Immature natural killer cell (primary cell): ENCODE measurements at places on chromosomes 5 and 9.

GRCh38 chr9:127566351-127567001 lies 45.6 kb upstream of the STXBP1 start:
- DNase-seq = no peak

- no peak for DNase-seq
These were observed 75.0 kb downstream of the OTULIN start for GRCh38 chr5:14739538-14739937.

- DNase-seq = no peak
These were observed 28.1 kb downstream of the FYB1 start for GRCh38 chr5:39191216-39191615.

DNA sequence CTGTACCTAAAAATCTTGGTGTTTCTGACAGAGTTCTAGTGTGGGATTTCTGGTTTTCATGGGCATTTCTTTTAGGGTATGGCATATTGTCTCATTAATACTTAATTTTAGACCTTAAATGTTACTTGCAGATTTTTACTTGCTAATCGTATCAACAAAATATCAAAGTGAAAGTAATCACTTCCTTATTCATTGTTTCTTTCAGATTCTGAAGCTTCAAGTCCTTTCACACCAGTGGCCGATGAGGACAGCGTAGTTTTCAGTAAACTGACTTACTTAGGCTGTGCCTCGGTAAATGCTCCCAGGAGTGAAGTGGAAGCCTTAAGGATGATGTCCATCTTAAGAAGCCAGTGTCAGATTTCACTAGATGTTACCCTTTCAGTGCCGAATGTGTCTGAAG lies 45.2 kb downstream of the RABGAP1 start:
- no peak for DNase-seq

DNA sequence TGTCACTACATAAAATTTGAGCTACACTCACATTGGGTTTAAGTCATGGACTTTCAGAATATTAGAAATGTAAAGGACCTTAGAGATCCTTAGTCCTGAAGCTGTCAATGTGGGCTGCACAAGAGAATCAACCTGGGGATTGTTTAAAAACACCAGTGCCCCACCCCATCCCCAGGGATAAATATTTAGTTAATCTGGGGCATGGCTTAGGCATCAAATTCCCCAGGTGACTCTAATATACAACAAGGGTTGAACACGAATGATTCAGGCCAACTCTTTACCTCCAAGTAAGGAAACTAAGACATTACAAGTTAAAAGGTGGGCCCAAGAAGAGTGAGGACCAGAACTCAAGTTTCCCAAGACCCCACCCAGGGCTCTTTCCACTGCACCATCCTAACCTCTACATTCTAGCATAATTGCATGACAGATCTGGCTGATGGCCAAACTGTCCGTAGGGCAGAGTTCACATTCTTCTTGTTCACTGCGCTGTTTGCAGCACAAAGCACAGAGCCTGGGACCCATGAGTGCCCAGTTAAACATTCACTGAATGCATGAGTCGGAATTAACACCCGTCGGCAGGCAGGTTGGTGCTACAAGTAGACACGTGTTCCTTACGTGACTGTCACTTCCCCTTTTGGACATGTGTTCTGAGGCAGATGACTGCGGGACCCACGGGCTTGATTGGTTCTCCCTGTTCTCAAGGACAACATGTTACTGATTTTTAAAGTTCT lies 25.2 kb downstream of the CYFIP2 start:
- no peak for DNase-seq

- peak; percentile 7 for DNase-seq
These were observed 1.1 kb upstream of the SNX24 start for GRCh38 chr5:122844136-122844909.

DNA sequence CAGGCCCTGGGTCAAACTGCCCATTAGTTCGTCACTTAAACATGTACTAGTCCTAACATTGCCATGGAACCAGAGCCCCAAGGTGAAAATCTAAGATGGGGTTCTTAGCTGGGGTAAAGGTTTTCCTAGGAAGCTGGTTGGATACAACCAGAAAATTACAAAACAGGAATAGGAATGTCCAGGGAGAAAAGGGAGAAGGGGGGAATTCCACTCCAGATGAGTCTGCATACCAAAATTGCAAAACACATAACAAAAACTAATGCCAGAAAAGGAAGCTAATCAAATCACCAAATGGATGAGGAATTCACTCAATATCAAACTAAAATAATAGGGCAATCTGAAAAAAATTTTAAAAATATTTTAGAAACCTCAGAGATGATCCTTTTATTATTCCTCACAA lies 396.2 kb downstream of the EFNA5 start:
- no peak for DNase-seq

GRCh38 chr5:53403291-53403690 lies 77.1 kb upstream of the FST start:
- no peak for DNase-seq

GRCh38 chr5:180889381-180889780 lies 9.6 kb upstream of the BTNL8 start:
- DNase-seq = no peak

DNA sequence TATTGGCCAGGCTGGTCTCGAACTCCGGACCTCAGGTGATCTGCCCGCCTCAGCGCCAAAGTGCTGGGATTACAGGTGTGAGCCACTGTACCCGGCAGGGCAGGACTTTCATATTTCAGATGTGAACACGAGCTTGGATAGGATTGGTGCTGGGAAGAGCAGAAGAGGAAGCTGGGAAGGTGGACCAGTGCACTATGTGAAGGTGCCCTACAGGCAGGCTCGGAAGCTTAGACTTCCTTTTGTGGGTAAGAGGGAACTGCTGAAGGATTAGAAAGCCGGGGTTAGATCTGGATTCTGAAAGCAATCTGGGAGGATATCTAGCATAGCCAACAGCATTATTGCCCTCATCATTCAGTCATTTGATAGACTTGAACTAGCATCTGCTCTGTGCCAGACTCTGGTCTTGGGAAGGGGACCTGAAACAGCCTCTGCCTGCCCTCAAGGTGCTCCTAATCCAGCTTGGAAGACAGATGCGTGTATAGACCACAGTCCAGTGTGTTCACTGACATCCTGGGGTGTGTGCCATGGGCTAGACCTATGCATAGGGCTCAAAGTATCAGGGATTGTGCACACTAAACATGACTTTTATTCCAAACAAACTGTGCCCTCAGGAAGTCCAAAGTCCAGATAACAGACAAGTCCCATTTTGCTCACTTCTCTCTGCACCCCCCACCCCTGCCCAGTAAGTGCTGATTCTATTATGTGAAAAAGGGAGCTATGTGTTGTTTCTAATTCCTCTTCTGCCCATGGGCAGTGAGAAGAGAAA lies 637 bp downstream of the CBY3 start:
- no peak for DNase-seq

DNA sequence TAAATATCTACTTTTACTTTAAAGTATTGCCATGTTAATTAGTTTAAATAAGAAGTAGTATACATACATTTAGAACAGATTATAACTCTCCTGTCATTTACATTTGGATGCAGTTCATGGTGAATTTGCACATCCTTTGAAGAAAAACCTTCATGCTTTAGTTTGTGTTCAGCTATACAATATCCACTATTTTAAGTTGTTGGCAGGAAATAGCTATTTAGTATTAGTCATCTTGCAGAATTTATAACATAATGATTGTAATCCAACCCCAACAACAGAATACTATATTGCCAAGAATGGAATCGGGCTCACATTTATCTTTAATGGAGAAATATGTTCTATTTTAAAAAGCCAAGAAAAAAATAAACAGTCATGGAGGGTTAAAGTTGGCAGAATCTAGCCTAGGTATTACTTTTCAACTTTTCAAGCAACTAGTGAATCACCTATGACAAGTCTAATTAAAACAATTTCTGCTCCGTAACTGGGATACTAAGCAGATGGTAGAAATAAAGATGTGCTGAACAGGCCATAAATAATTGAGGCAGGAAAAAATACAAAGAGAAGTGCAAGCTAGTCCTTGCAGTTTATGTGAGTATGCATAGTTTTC lies 1170.6 kb upstream of the NUDT12 start:
- DNase-seq = no peak

GRCh38 chr5:72956324-72957140 lies 691 bp downstream of the FCHO2 start:
- DNase-seq = no peak

- no peak for DNase-seq
These were observed 215.6 kb downstream of the AP3B1 start for GRCh38 chr5:78078858-78079257.

- DNase-seq = no peak
These were observed 298.2 kb downstream of the CD180 start for GRCh38 chr5:66898241-66898995.

DNA sequence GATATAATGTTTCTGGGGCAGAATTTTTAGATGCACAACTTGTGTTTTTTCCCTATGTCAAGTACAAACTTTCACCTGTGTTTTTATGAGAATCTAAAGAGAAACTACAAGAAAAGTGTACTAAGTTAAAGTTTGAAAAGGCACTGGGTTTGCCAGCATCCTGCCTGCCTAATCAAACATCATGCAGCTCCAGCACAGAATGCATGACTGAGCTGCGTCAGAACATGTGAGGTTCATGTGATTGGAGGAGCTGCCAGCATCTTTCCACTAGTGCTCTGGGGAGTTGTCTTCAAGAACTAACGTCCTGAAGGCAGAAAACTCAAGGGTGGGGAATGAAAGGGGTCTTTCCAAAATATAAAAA lies 46.1 kb upstream of the RIC1 start:
- DNase-seq = no peak

GRCh38 chr5:111667128-111667736 lies 89.8 kb downstream of the NREP start:
- no peak for DNase-seq

- no peak for DNase-seq
These were observed 13.9 kb downstream of the PTTG1 start for GRCh38 chr5:160435532-160435931.

- DNase-seq = peak; percentile 55
These were observed 41.1 kb upstream of the ERCC6L2 start for GRCh38 chr9:95834281-95834907.

GRCh38 chr5:76944638-76945037 lies 8.2 kb upstream of the CRHBP start:
- DNase-seq = no peak

DNA sequence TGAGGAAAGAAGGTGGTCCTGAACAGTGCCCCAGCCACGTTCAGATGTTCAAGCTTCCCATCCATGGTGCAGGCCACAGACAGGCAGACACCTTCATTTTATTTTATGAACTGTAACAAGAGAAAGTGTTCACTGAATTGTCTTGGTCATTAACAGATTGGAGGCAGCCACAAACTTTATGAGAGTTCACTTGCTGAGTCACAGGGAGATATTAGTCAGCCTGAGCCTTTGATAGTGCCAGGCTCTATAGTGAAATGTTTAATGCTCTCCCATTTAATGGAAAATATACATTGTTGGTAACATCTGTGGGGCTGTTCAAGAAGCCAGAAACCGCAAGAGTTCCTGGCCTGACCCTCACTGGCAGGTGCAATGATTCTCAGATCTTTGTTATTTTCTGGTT lies 237.0 kb downstream of the TENT4A start:
- DNase-seq = no peak

- no peak for DNase-seq
These were observed 12.3 kb downstream of the GAPT start for GRCh38 chr5:58503390-58504046.

GRCh38 chr9:126297661-126298060 lies 29.0 kb upstream of the MVB12B start:
- DNase-seq = no peak

DNA sequence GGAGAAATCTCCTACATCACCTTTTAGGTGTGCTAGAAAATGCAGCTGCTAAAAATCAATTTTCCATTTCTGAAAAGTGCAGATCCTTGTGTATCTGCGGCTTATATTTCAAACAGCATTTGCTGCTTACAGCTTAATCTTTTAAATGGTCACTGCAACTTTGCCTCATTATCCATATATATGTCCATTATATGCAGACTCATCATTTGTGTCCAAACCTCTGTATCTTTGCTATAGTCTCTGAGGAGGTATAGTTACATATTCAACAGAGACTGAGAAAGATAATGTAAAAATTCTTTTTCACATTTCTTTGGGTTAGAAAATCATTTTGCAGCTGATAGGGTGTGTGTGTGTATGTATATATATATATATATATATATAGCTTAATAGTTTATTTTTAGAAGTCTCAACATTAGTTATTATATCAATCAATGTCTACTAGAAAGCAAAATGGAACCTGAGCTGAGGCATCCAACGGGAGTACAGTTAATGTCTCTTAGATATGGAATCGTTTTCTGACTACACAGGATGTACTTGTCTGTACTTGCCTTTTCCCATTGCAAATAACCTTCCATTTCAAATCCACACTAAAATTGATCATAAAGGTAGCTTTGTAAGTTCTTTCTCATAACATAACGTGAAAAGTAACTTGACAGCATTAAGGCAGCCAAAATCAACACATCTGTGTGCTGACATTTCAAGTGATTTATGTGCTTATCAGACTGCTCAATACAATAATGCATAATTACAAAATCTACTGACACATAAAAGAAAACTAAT lies 267.0 kb upstream of the HAPLN1 start:
- DNase-seq = no peak

DNA sequence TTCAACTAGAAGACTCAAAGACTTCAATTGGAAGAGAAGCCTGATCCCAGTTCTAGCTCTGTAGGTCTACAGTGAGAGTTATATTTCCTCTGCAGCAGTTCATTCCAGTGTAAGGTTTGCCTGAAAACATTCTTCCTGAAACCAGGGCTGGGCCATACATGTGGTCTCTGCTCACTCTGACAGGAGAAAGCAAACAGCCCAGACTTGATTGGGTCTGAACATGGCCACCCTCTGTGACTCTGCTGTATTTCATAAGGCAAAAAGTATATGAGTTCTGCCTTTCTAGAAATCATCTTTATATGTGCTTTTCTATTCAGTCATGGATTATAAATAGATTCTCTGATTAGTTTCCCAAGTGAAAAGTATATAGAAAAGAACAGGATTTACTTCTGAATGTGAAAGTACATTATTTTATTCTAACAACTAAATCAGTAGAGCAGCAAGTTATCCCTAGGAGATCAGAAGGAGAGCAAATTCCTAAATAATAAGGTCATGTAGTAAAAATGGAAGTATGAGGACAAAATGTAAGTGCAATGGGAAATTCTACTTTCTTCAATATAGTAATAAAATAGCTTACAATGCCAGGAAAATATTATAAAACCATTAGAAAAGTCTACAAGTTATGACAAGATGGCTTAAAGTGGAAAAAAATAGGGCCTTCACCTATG lies 144.3 kb downstream of the EFNA5 start:
- DNase-seq = no peak

GRCh38 chr5:56699538-56699937 lies 115.8 kb upstream of the MAP3K1 start:
- DNase-seq = no peak

- DNase-seq = peak; percentile 5
These were observed 120.8 kb downstream of the GALNT10 start for GRCh38 chr5:154311362-154311761.
